Epithelial cell of prostate (primary cell): ENCODE measurements at places on chromosomes 7 and 10.

DNA sequence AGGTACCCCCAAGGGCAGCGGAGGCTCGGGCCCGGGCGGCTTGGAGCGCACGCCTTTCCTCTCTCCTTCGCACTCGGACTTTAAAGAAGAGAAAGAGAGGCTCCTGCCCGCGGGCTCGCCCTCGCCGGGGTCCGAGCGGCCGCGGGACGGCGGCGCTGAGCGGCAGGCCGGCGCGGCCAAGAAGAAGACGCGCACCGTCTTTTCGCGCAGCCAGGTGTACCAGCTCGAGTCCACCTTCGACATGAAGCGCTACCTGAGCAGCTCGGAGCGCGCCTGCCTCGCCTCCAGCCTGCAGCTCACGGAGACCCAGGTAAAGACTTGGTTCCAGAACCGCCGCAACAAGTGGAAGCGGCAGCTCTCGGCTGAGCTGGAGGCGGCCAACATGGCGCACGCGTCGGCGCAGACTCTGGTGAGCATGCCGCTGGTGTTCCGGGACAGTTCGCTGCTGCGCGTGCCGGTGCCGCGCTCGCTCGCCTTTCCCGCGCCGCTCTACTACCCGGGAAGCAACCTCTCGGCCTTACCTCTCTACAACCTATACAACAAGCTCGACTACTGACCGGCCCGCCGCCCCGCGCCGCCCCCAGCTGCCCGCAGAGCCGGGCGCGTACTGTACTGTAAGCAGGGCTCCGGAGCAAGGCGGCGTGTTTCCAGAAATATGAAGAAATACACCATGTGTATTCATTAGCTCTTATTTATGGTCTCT, 1.8 kb downstream of the HMX2 start:
- no peak for DNase-seq

- DNase-seq: no peak
Observed at GRCh38 chr7:92002720-92003119, 62.1 kb downstream of the AKAP9 start.

DNA sequence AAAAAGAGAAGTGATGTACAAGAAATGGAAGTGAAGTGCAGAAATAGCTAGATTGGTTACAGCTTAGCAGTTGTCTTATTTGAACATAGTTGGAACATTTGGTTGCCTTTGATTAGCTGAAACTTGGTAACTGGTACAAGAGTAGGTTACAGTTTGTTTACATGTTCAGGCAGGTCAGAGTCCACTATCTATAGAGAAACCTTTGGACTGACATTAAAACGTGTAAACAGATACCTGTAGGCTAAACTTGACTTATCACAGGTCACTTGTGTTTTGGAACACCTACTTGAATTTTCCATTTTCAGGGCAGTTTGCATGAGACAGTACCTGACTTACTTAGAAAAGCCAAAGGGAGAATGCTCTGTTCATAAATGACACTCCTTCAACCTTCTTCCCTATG, 28.5 kb upstream of the CYP2C8 start:
- DNase-seq: no peak

DNA sequence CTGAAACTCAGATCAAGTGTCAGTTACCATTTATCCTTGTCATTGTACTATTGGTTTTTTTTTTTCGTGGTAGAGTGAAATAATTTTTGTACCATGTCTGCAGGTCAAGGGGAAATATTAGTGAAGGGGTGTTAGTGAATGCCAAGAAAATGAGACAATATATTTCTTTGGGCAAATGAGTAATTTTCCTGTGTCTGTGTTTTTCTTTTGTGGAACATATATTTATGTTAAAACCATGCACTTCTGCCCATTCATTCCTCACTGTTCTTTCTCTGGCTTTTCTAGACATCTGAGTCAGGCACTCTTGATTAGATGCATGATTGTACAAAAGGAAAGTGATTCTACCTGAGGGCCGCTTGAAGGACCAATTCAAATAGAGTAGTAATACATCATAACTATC, 161.6 kb downstream of the BICC1 start:
- no peak for DNase-seq

DNA sequence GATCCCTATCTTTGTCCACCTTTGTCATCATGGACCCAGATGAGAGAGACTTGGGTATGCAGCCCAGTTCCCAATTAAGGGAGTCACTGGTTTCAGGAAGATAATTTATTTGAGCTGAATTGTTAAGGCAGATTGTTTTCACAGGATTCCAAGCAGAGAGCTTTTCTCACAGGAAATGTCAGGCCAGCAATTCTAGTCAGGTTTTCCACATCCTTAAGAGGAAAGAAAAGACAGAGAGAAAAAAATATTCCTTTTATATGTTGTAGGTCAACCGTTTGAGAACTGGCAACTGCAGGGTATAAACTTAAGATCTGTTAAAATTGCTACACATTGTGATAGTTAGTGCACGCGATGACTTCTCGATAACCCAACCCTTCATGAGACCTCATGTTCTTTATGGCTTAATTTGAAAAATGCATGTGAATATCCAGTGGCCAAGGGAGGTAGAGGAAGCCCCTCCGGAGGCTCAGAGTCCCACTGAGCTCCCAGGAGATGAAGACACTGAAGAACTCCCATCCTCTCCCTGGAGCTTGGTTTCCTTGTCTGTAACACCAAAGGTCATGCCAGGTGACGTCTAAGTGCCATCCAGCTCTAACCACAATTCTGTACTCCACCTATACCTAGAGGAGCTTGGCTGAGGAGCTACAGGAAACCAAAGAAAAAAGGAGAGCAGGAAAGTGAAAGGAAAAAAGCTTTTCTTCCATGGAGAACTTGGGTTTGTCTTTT, 45.6 kb downstream of the MINDY4 start:
- DNase-seq: no peak

DNA sequence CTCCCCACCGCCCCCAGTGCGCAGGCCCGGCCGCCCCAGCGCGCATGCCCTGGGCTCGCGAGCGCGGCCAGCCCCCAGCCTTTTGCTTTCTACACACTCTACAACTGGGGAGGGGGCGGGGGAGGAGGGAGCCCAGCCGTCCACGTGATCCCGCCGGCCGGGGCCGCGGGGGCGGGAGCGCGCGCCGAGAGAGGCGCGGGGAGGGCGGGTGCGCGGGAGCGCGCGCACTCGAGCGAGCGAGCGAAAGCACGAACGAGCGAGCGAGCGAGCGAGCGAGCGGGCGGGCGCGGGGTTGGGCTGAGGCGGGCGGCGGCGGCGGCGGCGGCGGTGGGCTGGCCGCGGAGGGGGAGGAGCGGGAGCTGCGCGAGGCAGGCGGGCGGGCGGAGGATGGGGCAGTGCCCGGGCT, at the start of gene AUTS2:
Gene AUTS2 (plus strand): TSS at position 395 of the 406 bp plus-strand sequence. CDS start 1,179 bp downstream, outside the sequence.
- no peak for DNase-seq

- no peak for DNase-seq
Observed at GRCh38 chr10:77187376-77187999, 450.1 kb downstream of the KCNMA1 start.

DNA sequence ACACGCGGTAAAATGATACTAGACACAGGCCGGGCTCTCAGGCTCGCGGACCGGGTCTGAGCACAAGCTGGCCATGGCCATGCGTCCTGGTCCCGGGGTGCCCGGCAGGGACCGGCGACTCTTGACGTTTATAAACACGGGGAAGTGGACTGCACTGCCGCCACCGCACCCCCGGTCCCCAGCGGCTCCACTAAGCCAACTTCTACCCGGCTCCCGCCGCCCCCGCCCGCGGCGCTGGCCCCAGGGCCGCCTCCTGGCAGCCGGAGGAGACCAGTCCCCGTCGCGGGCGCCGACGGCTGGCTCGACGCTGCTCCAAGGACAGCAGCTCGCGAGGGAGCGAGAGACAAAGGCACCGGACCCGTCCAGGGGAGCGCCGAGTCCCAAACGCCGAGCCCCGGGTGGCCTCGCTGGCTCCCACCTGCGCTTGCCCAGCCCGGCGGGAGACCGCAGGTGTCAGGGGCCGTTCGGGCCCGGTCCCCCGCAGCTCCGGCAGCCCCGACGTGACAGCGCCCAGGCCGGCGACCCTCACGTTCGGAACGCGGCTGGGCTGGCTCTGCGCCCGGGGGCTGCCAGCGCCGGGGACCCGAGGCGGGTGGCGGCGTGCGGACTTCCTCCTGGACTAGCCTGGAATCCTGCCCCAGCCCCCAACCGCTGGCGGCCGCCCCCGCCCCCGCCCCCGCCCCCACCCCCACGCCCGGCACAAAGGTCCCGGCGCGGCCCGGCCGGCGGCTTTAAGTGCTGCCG, 517 bp downstream of the ITGB1 start:
- no peak for DNase-seq

DNA sequence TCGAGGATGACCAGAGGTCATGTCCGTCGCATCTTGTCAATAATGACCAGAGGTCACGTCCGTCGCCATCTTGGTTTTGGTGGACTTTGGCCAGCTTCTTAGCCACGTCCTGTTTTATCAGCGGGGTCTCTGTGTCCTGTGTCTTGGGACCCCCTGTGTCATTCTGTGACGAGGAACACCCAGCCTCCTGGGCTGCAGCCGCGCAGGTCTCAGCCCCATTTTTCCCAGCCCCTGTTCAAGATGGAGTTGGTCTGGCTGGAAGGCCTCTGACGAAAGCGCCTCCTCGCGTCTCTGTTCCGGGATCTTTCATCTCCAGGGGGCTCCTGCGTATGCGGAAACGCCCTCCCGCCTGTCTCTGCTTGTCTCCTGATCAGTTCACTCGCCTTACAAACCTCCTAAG, 134.2 kb downstream of the ELFN1 start:
- no peak for DNase-seq

- no peak for DNase-seq
Observed at GRCh38 chr7:141313896-141314295, 237.3 kb upstream of the AGK start.
